Gastroesophageal sphincter (tissue), 4 donors: ENCODE measurements at places on chromosomes 7 and 10.

DNA sequence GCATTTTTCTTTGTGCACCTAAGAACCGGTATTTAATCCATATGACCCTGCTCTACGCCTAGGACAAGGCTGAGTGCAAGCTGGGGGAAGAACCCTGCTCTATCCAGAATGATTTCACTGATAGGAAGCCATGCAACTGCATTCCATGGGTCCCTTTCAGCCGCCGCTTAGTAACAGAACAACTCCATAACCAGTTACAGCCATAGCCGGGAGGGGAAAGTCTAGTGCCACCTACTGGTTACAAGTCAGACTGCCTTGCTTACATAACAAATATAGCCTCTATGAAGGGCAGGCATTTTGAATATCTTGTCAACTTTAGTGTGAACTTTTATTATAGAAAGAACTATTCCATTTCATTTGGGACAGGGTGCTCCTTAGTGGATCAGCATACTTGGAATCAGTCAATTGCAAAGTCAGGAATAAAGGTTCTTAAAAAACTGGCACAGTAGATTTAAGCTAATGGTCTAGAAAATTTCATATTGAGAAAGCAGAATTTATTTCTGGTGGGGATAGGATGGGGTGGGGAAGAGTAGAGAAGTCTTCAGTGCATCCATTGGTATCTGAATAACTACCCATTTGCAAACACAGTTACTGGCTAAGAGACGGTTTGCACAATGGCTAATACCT lies 521.7 kb downstream of the ADRA2A start:
- no peak for ATAC-seq

DNA sequence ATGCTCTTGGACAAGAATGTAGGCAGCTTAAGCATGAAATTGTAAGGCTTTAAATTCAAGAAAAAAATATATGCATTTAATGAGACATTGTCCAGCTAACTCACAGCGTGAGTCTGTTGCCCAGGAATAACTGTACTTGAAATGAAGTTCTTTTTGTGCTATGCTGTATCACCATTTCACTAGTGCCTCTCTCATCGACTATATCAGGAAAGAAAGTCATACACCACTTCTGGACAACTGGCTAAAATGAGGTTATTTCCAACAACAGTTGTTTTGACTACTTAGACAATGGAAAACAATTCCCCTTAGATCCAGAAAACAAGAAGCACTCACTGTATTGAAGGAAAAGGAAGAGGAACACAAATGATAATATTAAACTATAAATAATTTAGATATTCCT lies 251.8 kb downstream of the CRPPA start:
- no peak for ATAC-seq

DNA sequence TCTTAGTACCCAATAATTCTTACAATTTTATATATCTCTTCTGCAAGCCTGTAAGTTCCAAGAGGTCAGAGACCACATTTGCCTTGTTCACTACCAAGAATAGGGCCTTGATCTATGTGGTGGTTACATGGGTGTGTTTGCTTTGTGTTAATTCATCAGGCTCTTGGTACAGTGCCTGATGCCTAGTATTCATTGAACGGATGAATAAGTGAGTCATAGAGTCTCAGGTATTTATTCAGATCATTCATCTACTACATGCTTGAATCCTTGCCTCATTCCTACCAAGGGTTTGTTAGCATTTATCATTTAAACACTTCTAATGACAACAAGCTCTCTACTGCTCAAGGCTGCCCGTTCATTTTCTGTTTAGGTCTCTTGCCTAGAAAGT lies 11.3 kb upstream of the SGPL1 start:
- no peak for ATAC-seq

DNA sequence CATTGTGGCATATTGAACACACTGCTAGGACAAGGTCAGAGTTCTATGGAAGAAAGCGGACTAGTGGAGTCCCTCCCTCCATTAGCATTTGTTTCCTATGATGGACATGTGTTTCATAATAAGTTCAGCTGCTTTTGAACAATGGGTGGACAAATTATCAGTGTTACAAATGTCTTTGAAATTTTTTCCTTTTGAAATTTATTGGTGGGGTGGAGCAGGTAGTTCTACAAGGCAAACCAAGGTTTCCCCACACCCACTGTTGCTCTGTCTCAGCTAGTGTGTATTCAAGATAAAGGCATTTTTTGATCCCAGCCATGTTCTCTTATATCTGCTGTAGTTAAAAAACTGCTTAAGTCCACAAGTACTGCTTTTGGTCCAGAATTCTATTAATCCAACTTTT lies 79.9 kb downstream of the MALSU1 start:
- no peak for ATAC-seq

- no peak for ATAC-seq
Observed at GRCh38 chr10:103768345-103768744, 87.0 kb downstream of the SH3PXD2A start.

DNA sequence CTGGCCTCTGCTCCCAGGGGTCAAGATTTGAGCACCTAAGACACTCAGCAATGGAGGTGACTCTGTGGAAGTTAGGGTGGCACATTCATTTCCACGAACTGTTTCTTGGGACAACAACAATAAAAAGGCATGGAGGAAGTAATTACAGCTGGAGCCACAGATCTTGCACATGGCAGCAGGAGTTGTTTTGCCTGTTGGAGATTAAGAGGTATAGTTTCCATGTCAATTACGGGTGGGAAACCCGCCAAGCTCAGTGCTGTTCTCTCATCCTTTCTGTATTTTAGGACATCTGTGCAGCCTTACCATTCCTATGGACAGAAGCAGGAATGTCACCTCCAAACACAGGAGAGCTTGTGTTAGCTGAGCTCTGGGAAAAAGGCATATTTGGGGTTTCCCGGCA lies 201.2 kb downstream of the SNX10 start:
- ATAC-seq, result no peak

DNA sequence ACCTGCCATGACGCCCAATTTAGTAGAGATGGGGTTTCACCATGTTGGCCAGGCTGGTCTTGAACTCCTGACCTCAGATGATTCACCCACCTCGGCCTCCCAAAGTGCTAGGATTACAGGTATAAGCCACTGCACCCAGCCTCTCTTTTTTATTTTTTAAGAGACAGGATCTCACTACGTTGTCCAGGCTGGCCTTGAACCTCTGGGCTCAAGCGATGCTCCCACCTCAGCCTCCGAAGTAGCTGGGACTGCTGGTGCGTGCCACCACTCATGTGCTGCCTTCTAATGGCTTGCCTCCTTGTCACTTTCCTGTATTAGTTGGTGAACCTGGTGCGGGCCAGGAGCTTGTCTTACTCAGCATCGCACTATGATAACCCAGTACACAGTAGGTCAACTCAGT lies 27.0 kb downstream of the KLRG2 start:
- no peak for ATAC-seq

DNA sequence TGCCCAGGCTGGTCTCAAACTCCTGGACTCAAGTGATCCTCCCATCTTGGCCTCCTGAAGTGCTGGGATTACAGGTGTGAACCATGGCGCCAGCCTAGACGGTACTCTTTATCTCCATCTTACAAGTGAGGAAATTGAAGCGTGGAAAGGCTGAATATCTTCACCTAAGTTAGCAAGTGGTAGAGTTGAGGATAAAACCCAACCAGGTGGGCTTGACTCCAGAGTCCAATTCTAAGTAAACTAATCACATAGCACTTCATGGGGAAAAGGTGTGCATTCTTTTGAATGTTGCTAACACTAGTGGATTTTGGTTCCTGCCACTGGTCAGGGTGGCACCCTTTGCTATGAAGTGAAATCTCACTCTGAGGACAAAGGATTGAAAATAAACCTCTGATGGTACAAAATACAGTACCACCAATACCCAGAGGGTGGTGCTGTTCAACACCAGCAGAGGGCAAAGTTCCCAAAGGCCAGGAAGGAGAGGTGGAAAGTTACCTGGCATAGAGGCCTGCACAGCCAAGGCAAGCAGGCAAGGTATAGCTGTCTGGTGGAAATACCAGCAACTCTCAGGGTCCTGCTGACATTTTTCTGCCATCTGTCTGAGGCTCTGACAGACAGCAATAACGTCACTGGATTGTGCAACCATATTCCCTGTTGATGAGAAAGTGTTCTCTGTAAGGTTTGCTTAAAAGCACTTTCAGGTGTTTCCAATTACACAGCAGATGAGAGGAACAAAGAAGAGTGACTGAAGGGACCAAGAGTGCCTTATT lies 17.6 kb downstream of the ZDHHC16 start:
- ATAC-seq, result peak; percentile 75

- ATAC-seq, result no peak
Observed at GRCh38 chr10:128526791-128527375, 400.7 kb upstream of the MKI67 start.

- no peak for ATAC-seq
Observed at GRCh38 chr7:101636822-101637623, 7.9 kb upstream of the MYL10 start.

GRCh38 chr10:12338981-12339380 lies 10.4 kb upstream of the CAMK1D start:
- ATAC-seq, result no peak

- ATAC-seq, result no peak
Observed at GRCh38 chr10:124348801-124349200, 69.9 kb downstream of the OAT start.

- no peak for ATAC-seq
Observed at GRCh38 chr7:151058781-151059366, 515 bp upstream of the SLC4A2 start.

GRCh38 chr7:108418946-108419345 lies 37.3 kb downstream of the NRCAM start:
- ATAC-seq, result no peak

GRCh38 chr10:77873536-77874380 lies 52.8 kb downstream of the DLG5 start:
- ATAC-seq, result peak; percentile 52

DNA sequence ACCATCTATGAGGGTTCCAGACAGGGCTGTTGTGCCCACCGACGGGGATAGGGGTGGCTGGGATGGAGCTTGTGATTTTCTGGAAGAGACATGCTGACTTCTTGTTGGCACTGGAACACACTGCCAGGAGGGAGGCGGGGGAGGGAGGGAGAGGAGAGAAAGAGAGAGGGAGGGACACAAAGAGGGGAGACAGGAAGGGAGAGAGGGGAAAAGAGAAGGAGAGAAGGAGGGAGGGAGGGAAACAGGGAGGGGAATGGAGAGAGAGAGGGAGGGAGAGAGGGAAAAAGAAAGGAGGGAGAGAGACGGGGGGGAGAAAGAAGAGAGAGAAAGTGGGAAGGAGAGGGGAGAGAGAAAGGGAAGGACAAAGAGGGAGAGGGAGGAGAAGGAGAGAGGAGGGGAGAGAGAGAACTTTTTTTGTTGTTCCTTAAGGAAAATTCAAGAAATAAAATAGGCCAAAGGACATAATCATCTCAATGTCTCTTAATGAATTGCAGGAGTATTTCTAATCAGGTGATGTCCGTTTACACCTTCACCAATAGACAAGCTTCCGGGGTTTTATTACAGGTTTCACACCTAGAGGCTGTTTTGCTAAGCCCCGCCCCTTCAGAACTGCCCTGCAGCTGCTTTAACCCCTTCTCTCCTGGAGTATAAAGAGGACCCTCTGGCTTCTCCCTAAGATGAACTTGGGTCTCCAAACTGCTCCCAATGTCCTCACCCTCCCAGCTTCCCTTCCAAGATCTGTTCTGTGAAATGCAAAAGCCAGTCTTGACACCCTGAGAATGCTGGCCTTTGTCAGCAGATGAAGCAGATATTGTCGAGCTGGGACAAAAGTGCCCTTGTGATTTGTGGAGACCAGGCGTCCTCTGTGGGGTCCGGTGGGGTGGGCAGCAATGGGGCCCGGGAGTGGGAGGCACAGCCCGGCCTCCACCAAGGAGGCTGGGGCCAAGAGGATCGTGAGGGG lies 82.0 kb upstream of the GTF2IRD1 start:
- peak; percentile 26 for ATAC-seq

- ATAC-seq, result no peak
Observed at GRCh38 chr10:7861509-7862120, 43.3 kb downstream of the TAF3 start.

DNA sequence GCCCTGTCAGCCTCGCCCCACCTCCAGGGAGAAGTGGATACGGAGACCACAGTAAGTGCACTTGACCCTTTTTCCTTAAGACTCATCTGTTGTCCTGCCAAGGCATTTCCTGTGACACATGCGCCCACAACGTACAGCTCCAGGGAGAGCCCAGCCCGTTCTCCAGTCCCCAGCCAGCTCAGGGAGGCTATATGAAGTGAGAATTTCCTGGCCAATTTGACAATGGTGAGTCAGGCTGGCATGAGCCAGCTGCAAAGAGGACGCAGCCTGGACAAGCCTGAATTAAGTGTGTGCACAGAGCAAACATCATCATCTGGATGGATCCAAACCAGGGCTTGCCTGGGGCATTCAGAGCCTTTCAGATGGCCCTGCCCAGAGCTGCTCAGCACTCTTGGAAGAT lies 244.8 kb downstream of the KCNMA1 start:
- no peak for ATAC-seq

GRCh38 chr10:17216217-17216900 lies 11.7 kb upstream of the VIM start:
- ATAC-seq, result peak; percentile 92
